Uterus (tissue), 4 donors: ENCODE measurements at places on chromosomes 5 and 9. TPM values are rescaled to one million over a fixed set of nuclear protein-coding genes. Genes with fewer than 3 reads are reported as not detected.

GRCh38 chr9:13383855-13384254 lies 104.4 kb upstream of the MPDZ start:
- no peak for DNase-seq

- DNase-seq, result no peak
Measured at GRCh38 chr5:140152022-140152999, 22.7 kb upstream of the CYSTM1 start.

The TMEM215 gene
- 0.55 TPM for total RNA-seq

GRCh38 chr5:22776285-22776684 lies 76.9 kb downstream of the CDH12 start:
- no peak for DNase-seq

GRCh38 chr5:7415123-7415522 lies 19.2 kb downstream of the ADCY2 start:
- DNase-seq, result no peak

- no peak for DNase-seq
Measured at GRCh38 chr5:173055722-173055982, 500 bp upstream of the CREBRF start.

The TNFSF15 gene
- total RNA-seq, result not detected

The IRX2 gene
- total RNA-seq, result 0.77 TPM

DNA sequence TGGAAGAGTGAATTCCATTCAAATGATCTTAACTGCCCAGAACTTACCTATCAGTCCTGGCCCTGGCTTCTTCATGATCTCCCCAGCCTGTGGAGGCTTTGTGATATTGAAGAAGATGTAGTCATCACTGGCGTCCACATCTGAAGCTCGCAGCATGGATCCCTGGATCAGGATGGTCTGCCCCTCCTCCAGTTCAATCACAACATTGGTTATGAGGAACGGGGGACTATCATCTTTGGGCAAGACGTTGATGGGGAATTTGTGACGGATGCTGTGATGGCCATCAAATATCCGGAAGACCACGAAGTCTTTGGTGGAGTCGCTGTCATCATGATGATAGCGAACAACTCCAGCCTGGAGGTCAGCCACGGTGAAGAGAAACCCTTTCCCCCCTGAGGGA lies 68.0 kb downstream of the FREM1 start:
- no peak for DNase-seq

DNA sequence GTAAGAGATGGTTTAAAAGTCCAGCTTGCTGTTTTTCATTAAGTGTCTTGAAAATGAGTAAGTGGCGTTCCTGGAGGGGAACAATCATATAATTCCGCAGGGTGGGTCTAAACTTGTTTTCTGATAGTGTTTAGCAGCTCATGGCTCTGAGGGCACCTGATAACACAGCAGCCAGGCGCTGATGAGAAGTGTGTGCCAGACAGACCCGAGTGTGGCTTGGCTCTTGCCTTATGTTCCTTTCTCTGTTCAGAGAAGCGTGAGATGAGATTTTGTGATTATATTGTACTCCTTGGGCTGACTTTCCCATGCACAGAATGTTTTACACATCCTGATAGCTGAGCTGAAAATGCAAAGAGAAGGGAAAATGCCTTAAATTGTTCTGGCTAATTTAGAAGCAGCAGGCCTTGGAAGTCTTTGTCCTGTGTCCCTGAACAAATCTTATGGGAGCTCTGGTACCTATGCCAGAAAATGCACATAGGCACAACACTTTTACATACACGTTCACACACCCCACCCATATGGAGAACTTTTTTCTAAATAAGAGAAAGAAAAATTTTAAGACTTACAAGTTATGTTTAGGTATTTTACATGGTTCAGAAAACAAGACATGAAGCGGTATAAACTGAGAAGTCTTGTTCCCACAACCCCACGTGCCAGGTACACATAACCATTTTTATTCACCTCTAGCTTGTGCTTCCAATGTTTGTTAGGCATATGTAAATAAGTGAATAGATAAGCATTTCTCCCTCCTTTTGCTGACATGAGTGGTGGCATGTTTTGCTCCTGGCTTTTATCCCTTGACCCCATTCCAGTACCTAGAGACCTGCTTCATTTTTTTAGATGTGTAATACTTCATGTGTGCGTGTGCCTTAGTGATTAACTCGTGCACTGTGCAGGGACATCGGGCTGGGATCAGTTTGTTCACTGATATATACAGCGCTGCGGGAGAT lies 152.2 kb upstream of the OTULINL start:
- DNase-seq, result no peak

The IRX1 gene
- total RNA-seq, result not detected

DNA sequence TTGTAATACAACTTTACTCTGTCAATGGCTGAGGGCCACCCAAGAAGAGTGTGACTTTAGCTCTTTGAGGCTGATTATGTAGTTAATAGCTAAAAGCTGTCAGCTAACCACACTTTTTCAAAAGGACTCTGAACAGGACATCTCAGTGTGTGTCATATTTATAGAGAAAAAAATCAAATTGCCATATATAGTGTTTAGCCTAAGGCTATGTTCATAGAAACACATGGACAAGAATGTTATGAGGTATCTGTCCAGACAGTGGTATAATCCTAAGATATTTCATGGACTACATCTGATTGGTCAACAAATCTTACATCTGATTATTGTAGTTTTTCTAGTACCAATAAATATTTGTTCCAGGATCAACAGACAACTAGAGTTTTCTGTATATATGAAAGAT lies 42.1 kb upstream of the CDH18 start:
- no peak for DNase-seq

DNA sequence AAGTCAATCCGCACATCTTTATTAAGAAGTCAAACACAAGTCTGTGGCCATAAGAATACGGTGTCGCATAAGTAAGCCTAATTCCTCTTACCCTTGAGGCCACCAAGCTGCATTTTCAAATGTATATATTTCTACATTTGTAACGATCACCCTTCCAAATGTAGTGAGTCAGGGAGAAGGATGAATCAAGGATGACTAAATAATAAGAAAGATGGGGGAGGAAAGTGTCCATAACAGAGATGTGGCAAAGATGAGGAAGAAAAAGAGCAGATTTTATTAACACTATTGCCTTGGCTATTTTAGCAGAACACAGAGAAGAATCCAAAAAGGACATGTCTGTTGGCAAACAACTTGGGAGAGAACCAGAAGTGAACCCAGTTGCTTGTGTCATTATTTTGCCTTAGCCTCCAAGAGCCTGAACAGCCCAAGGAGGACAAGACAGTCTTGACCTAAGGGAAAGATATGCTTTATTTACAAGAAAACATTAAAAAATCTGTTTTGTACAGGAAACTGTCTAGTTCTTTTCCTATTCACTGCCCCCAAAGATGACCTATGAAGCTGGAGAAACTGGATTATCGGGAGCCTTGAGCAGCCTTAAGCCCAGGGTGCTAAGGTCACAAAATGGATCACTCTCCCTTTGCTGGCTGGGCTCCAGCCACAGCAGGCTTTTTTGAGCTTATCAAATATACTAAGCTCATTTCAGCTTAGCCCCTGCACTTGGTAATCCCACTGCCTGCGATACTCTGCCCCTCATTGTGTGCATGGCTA lies 101.5 kb downstream of the PLCXD3 start:
- no peak for DNase-seq

DNA sequence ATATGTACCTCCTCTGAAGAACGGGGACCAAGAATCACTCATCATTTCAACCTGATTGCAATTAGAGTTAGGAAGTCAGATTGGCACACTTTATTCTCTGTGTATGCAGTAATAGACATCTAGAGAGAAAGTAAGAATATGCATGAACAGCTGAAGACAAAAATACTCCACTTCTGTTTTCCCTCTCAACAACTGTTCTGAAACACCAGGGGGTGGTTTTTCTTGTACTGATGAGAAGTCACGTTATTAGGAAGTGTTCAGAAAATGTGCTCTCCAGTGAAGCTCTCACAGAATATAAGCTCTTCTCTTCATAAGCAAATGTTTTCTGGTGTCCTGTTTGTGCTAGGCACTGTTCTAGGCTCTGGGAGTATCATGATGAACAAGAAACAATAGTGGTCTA lies 531.7 kb upstream of the C9orf72 start:
- DNase-seq, result no peak

The PCDHB10 gene
- 8.3 TPM for total RNA-seq

GRCh38 chr5:36696059-36696673 lies 89.8 kb downstream of the SLC1A3 start:
- no peak for DNase-seq

The FOXD4L4 gene
- not detected for total RNA-seq

DNA sequence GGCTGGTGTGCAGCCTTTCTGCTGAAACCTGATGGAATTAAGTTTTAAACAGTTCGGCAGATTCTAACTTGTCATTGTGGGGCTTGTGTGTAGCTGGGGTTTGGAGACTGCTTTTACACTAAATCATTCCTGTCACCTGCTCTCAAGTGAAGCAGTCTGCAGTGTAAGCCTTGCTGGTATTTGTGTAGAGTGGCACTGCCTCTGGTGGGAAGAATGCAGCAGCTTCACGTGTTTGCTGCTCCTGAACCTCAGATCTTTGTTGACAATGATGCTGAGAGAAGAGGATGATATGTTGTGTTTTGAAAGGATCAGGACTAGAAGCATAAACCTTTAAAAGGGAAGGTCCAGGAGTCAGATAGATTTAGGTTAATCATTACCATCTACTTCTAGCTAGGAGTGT lies 88.1 kb downstream of the KDM4C start:
- DNase-seq, result no peak

DNA sequence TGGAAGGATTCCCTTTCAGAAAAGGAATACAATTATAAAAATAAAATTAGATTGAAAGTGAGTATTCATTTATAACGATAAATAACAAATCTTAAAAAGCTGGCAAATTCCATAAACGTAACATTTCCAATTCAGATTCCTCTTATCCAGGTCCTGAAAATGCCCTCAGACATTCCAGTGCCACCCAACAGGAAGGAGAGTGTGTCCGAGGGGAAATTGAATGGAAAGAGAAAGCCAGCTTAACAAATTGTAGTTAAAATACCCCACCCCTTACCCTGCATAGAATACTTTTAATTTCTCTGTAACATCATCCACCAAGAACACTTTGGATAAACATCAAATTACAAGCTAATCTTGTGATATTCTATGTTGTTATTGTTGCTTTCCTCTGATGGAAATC lies 72.0 kb downstream of the ARHGEF28 start:
- DNase-seq, result no peak
